ENCODE measurements at places on chromosomes 6 and 20.

DNA sequence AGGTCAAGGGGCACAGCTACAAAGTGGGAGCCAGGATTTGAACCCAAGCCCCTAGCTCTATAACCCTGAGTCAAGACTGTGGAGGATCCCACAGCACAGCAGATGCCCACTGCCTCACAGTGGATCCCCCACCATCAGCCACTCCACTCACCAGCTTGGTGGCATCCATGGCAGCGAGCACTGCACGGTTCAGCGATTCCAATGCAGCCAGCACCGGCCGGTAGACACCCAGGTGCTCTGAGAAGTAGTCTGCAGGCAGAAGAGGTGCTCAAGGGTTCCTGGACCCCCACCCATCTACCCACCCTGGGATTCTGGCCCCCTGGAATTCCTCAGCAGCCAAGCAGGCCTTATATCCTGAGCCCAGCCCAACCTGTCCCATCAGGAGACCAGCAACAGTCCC, 2.5 kb downstream of the ACTL10 start:
- no peak for DNase-seq

DNA sequence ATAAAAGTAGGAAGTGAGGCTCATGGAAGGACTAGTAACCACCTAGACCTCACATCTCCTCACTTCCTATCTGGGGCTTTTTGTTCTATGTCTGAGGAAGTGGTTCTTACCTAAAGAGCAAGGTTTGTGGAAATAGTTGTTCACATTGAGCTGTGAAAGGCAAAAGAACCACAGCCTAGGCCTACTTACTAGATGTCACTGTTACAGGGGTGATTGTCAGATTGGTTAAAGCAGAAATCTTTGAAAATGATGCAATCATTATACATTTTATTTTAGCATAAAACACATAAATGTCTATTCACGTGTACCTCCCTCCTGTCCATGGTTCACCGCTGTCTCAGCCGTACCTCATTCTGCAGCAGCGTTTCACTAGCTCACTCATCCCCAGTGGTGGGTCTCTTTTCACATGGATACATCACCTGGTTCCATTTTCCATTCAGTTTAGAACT, 268.8 kb downstream of the TMEM242 start:
- no peak for DNase-seq

DNA sequence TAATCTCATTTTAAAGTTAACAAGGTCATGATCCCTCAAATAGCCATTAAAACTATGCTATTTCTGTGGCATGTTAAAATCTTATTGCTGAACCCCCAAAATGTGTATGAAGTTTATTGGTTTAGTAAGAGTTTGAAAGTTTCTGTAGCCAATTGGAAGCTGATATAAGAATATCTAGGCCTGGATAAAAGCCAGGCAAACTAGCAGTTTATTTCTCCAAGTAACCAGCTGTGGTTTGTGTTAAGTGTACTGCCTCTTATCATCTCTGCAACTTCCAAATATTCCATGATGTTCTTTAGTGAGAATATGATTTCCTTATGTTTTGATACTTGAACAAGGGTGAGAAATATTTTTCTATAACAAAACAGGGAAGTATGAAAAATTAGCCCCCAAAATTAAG, 76.7 kb downstream of the PRSS35 start:
- DNase-seq: no peak

GRCh38 chr6:46898006-46898405, 23.7 kb downstream of the ADGRF5 start:
- no peak for DNase-seq

GRCh38 chr20:61976644-61977418, 88.8 kb downstream of the TAF4 start:
- peak; percentile 85 for DNase-seq

DNA sequence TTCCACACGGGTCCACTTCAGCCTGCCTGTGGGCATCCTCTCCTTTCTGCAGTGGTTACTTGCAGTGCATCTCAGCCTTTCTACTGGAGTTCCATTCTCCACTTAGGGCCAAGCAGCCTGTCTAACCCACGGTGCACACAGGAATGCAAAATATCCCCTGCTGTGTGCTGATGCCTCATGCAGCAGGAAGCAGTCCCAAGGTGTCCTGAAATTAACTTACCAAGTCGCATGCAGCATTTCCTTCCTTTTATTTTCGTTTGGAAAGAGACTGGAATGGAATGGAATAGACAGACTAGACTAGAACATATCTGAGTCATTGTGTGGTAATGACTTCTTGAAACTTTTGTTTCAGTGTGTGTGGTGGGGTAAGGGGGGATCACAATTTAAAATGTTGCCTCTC, 25.9 kb upstream of the FOXQ1 start:
- DNase-seq: no peak

GRCh38 chr20:31717478-31718201, 5.0 kb downstream of the BCL2L1 start:
- no peak for DNase-seq

DNA sequence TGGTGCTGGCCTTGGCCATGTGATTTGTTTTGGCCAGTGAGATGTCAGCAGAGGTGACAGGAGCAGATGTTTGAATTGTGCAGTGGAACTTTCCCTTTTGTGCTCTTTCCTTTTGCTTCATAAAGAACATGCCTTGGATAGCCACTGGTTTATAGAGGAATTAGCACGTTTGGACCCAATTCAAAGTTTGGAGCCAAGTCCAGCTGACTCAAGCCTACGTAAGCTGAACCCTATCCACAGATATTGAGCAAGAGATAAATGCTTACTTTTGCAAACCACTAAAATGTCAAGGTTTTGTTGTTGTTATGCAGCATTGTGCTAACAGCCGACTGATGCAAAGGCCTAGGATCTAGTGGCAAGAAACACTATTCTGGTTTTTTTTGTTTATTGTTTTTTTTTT, 230.9 kb upstream of the CITED2 start:
- no peak for DNase-seq

DNA sequence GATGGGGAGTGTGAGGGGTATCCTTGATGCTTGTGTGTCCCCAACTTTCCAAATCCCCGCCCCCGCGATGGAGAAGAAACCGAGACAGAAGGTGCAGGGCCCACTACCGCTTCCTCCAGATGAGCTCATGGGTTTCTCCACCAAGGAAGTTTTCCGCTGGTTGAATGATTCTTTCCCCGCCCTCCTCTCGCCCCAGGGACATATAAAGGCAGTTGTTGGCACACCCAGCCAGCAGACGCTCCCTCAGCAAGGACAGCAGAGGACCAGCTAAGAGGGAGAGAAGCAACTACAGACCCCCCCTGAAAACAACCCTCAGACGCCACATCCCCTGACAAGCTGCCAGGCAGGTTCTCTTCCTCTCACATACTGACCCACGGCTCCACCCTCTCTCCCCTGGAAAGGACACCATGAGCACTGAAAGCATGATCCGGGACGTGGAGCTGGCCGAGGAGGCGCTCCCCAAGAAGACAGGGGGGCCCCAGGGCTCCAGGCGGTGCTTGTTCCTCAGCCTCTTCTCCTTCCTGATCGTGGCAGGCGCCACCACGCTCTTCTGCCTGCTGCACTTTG, at the start of gene TNF:
TSS of gene TNF (plus strand) at position 231 of the 567 bp plus-strand sequence. CDS start at position 408, 177 bp downstream.
- DNase-seq: no peak

- DNase-seq: no peak
These were observed 47.1 kb upstream of the FAM184A start for GRCh38 chr6:119125576-119125975.

Measured in NCI-H146 (cell line).